ENCODE measurements at places on chromosomes 12 and 14.

GRCh38 chr12:116749884-116750283 is 11.8 kb downstream of the RNFT2 start:
- DNase-seq = no peak

- no peak for DNase-seq
Observed at GRCh38 chr12:122021193-122021821, 377 bp upstream of the BCL7A start.

DNA sequence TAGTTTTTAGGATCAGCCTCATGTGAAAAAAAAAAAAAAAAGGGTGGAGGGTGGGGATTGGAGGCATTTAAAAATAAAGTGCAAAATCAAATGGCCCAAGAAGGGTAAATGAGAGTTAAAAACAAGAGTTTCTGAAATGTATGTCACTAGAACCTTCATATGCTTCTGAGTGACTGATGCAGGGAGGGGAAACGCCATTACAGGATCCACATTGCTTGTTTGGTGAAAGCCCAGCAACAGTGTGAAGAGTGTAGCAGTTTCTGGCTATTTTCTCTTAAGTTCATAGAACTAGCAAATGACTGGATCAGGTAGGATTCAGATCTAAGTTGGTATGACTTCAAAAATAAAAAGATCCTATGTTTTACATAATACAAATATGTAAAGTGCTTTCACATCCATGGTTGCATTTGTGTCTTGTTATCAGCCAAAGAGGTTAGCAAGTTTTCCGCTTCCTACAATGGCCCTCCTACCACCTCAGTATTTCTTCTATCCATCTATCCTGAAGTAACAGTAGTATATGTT is 2.9 kb downstream of the CHPT1 start:
- no peak for DNase-seq

GRCh38 chr12:109758426-109759420 is 45.1 kb downstream of the FAM222A start:
- no peak for DNase-seq

DNA sequence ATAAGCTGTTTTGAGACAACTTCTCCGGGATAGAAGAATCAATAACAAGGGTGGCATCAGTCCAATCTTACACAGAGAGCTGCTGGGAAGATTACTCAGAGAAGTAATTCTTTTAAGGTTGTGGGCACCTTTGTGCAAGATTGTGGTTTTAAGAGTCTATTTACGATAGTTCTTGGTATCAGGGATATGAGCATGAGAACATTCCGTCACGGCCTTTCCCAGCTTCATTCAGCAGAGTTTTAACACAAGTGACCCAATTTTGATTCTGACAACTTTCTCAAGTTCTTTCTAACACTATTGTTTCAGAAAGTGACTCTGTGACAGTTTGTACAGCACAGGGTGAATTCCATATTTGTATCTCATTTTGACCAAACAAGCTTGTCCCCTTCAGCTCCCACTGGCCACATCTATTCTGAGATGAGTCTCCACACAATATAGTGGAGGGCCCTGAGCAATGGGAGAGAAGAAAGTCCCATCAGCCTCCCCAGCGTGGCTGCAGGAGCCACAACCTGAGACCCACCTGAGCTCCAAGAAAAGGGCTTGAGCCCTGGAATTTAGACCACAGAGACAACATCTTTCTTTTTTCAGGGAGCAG is 869.2 kb downstream of the TMEM121 start:
- DNase-seq = no peak

DNA sequence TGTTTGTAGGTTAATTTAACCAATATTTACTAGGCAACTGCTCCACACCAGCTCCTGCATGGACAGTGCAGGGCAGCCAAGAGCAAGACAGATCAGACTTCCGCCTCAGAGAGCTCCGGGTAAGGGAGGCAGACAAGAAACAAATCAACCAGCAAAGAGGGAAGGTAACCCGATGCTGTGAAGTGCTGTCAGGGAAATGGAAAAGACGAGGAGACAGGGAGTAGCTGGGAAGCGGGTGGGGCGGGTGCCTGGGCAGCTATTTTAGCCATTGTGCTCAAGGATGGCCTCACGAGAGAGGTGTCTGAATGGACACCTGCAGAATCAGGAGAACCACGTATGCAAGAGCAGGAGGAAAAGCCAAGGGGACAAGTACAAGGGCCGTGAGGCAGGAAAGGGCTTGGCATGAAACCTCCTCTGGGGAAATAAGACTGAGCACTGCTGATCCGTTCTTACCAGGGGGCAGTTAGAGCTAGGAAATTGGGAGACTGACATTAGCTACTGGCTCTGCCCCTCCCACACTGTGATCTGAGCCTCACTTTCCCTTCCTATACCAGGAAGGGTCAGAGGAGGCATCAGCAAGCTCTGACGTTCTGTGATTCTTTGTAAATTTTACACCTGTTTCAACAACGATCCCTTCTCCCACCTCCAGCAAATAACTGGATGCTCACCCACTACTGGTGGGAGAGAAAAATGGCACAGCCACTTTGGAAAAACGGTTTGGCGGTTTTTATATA is 6.5 kb upstream of the TMEM119 start:
- DNase-seq = no peak

DNA sequence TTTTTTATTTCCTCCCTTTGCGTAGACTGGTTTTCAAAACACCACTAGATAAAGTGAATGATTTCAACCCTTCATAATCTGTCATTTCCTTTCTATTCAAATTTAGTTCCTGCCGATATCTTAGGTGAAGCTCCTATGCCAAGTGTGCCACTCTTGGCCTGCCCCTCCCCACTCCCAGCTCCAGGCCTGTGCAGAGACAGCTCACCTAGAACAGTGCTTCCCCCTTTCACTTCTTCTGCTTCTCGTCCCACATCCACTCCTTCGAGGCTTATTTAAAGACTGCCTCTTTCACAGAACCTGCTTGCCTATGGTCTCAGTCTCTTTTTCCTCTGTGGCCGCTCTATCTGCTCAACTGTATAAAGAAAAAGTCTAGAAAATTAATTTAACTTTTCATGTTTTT is 473.8 kb downstream of the RAD51B start:
- no peak for DNase-seq

DNA sequence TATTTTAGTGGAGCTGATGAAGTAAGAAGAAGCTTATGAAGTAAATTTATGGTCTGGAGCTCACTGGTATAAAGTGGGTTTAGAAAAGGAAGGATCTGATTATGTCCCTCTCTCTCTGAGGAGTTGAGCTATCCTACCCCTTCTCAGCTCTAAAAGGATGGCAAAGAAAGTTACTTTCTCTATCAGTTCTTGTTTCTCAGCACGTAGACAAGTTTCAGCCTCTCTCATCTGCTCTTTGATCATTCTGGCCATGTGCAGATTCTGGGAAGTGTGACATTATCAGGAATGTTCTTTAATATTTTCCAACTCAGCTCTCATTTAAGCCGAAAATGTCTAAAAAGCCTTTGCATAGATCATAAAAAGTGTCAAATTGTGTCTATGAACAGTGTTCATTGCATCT is 5.8 kb upstream of the EGLN3 start:
- DNase-seq = no peak

DNA sequence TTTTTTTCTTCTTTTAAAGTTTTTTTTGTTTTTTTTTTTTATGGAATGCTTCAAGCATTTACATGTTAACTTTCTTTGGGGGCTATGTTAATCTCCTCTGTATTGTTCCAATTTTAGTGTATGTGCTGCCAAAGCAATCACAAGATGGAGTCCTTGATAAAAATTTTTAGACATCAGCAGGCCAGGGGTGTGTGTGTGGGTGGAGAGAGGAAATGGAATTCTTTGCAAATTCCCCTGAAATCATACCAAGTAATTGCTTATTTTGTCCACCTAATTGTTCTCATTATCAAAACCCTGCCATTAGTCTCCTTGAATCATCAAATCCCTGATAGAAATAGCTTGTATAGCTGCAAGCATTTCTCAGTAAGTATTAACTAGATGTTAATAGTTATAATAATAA is 21.7 kb downstream of the RNF212B start:
- no peak for DNase-seq

DNA sequence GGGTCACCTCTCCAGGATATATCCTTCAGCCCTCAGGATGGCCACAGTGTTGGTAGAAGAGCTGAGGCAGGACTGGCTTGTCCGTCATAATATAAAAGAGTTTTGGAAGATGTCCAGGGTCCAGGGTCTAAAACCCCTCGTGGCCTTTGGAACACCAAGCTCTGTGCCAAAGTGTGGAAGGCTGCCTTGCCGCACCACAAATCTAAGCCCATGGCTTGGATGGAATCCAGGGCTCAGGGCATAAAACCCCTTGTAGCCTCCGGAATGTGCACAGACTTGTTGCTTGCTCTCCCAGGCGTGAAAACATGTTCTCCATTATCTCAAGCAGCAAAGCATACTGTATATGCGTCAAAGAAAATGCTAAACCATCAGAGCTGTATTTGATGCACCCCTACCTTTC is 46.7 kb downstream of the TNFAIP2 start:
- DNase-seq = no peak

DNA sequence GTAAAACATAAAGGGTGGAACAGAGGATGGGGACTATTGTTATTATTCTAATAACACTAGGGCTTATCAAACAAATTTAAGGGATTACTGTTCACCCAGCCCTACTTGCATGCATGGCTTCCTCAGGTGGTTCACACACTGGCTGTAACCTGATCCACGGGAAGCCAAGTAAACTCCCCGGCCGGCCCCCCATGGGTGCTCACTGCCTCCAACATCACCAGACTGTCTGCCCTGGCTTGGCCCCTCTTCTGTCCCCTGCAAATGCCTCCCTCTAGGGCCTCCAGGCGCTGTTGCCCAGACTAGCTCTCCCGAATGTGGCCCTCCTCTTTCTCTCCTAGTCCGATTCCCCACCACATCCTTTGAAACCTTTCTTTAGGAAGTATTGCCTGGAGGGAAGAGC is 18.6 kb downstream of the FAIM2 start:
- DNase-seq = no peak

DNA sequence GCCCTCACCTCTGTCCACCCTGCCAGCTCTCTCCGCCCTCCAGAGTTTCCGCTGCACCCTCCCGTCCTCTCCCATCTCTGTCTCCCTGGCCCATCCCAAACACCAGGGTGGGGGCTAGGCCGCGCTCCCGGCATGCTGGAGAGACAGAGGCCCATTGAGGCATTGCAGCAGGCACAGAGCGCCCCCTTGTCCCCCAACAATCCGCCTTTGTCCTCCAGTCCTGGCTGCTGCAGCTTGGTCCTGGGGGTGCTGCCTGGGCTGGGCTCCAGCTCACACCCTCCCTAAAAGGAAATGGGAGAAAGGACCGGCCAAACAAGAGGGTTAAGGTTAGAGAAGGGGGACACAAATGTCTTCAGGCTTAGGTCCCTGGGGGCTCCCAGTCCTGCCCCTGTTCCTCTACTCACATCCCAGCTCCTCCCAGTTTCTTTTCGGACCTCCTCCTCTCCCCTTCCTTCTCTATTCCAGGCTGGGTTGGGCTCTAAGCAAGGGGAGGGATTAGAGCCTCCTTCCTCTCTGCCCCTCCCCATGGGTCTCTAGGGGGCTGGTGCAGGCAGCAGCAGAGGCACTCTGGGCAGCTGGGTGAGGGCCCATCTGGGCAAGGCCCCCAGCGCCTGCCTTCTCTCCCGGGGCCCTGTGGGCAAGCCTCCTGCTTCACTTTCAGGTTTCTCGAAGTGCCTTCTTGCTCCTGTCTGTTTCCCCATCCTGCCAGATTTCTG is at the start of gene CMTM5:
Gene CMTM5, plus strand, starts transcription at position 565 of the 716 bp plus-strand sequence. CDS start 206 bp downstream, outside the sequence.
- DNase-seq = no peak

DNA sequence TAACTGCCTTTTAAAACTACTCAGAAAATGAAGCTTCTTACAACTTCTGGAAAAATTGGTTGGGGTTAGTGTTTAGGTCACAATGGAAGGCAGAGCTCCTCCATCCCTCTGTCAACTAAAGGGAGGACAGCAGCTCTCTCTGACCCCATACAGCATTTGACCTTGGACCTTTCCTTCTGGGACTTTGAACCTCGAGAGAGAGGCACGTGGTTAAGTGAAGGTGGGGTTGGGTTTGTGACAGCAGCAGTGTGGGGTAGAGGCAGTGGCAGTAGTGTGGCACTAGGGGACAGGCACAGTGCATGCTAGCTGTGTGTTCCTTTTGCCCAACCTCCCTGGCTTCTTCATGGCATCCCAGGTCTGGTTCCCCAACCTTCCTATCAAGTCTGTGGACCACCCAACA is 9.4 kb upstream of the C12orf75 start:
- no peak for DNase-seq

DNA sequence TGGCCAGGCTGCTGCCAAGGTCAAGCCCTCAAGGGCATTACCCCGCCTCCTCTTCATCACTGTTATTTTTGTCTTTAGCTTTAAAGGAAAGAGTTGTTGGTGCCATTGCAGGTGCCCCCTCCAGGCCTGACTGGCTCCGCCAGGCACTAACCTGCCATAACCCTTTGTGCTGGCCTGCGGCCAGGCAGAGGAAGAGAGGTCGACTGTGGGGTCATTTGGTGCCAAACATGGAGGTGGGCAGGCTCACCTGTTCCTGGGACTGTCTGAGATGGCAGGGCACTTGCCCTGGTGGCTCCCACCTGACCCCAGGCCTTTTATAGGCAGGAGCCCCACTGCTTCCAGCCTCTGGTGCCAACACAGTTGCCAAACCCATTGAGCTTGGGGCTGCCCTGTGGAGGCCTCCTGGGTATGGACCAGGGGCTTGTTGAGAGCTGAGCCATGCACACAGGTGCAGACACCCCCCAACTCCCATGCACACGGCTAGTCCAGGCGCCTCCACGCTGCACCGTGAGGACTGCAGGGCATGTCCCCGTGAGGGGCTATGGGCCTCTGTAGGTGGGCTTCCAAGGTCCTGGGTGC is 29.4 kb upstream of the PLD4 start:
- no peak for DNase-seq

GRCh38 chr12:27064397-27065342 is 17.7 kb downstream of the C12orf71 start:
- DNase-seq = no peak

DNA sequence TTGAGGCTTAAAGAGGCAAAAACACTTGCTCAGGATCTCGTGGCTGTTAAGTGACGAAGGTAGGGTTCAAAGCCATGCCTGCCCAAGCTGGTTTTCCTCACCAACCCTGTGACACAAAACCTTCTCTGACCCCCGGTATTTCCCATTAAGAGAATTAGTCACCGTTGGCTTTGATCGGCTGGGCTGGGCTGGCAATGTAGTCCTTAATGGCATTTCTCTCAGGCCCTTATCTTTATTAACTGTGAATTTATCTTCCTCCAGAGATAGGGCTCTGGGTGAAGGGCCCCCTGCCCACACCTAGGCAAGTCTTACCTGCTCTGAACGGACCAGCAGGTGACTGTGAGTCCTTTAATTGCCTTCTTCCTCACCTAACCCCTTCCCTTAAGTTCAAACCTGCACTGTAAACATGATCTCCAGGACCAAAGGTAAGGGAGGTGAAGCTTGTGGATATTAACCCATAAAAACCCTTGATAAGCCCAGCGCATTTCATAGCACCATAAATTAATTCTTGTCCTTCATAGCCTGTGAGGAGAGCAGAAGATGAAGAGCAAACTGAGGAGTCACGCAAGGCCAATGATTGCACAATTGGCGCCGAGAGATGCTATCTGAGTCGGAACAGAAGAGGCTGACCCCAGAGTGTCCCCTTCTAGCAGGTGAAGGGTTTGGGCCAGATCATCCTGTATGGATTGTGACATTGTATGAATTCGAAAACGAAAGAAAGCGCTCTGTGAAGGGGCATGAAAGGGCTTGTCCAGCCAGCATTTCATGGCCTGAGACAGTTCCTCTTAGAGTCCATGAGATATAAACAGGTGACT is 790.8 kb upstream of the TBX3 start:
- DNase-seq = no peak

GRCh38 chr12:29216797-29217575 is 67.9 kb downstream of the FAR2 start:
- DNase-seq = no peak

Data from LNCaP clone FGC (cell line).